DMS 273 treated with DMSO at 0.1 percent for 48 hours (cell line): ENCODE measurements at places on chromosomes 6 and 20.

GRCh38 chr20:17794400-17794799 is 94.6 kb downstream of the BANF2 start:
- DNase-seq = no peak

- DNase-seq = no peak
These were observed 246.7 kb downstream of the SOD2 start for GRCh38 chr6:159446340-159446739.

- DNase-seq = no peak
These were observed 43.1 kb downstream of the ANKEF1 start for GRCh38 chr20:10077886-10078285.

DNA sequence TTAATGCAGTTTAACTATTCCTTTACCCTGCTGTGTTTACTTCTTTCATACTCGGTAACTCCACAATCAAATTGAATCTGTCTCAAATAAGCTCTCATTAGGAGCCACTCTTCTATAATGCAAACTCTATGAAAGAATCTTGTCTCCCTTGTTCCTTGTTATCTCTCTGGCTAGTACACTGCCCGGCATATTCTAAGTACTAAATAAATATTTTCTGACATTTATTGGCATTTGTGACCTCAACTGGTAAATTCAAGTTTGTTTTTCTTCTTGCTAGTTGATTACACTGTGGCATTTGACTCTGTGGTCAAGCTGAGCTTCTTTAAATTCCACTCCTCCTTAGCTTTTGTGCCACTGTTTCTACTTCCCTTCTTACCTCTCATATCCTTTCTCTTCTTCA is 237.6 kb upstream of the KHDRBS2 start:
- no peak for DNase-seq

- DNase-seq = no peak
These were observed 12.5 kb upstream of the R3HDML start for GRCh38 chr20:44324343-44324742.

DNA sequence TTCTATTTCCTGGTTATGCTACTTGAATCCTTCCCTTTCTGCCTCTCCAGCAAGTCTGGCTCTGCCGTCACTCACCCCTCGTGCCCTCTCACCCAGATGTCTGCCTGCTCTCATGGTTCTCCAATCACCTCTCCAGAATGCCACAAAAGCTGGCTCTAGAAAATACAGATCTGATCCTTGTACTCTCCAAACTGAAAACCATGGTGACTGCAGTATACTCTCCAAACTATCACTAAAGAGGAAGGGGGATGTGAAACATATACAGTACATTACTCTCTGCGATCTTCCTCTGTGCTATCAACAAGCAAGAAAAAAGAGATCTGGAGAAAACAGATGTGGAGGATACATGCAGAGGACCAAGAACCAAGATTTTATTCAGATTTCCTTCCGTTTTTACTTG is 91.1 kb downstream of the ATXN1 start:
- DNase-seq = no peak

GRCh38 chr20:2462484-2462883 is 8.1 kb downstream of the SNRPB start:
- DNase-seq = no peak

GRCh38 chr20:60817891-60818290 is 434.2 kb upstream of the CDH4 start:
- no peak for DNase-seq

- no peak for DNase-seq
These were observed 580 bp upstream of the SYCP2 start for GRCh38 chr20:59933849-59934585.

DNA sequence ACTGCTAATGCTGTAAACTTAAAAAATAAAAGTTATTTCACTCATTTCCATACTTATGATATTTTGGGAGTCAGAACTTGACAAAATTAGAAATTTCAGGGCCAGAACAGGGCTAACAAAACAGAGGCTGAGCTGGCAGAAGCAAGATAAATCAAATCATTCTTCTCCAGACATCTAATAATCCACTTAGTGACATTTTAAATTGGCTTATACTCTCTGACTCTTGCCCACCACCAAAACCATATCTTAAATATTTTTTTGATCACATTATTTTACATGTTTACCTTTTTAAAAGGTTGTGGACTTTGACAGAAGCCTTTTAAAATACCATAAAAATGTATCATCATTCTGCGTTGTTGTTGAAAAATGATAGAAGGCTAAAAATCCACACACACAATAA is 116.5 kb downstream of the LMBRD1 start:
- DNase-seq = no peak

DNA sequence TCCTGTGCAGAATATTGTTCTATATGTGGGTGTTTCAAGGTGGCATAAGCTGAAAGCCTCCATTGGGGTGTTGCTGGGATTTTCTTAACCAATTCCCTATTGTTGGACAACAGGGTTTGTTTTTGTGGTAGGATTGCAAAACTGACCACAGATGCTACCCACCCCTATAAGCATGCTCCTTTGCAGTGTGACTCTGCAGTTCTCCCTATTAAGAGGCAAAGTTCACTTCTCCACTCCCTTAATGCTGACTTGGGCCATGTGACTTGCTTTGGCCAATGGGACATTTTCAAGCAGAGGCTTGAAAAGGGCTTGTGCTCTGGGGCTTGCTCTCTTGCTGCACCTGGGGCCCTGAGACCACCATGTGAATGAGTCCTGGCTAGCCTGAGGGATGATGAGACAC is 8.5 kb upstream of the ANGPT4 start:
- no peak for DNase-seq

GRCh38 chr6:160279850-160280249 is 21.2 kb upstream of the SLC22A2 start:
- no peak for DNase-seq

GRCh38 chr6:107064579-107065065 is 36.6 kb downstream of the MTRES1 start:
- DNase-seq = no peak

DNA sequence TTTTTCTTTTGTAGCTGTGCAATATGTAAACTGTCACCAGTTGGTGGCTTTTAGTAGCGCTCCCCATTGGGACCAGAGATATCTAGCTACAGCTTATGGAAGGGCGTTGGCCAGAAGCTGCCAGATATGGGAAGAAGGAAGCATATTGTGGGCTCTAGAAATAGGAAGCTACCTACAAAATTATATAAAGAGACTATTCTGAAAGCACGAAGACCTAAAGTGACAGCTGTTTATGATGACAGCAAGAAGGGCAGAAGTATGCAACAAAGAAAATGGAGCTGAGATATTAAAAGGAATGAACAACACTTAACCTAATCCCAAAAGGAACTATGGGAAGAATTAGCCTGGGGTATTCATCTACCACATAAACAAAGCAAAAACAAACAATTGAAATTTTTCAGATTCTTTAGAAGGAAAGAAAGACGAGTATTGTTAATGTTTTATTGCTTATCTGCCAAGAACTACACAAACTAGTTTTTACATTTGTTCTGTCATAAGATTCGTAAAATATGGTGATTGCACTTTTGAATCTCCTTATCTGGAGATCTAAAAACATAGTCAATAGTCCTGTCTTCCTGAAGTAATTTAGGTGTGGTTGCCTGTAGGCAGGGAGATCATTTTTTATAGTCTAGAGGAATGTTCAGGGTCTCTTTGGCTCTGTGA is 81.6 kb downstream of the NCOA7 start:
- DNase-seq = no peak

DNA sequence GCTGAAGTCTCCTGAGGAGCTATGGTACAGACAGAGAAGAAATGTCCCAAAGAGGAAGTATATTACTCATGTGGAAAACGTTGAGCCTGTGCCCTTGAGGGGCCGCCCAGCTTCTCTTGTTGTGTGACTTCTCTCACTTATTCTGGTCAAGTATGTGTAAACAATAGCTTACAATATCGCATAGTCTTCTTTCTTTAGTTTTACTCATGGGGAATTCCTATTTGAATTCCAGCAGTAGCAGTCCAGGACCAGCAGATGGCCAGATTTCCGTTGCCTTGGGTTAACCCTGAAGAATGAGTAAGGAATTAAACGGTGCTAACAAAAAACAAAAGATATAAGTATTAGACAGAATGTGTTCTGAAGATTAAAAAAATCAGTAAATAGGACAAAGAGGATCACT is 522.0 kb upstream of the GJE1 start:
- no peak for DNase-seq

GRCh38 chr20:8844179-8844578 is 224.7 kb upstream of the PLCB4 start:
- no peak for DNase-seq

- no peak for DNase-seq
These were observed 332.5 kb downstream of the CD83 start for GRCh38 chr6:14450133-14450504.

- no peak for DNase-seq
These were observed 22.2 kb downstream of the TNXB start for GRCh38 chr6:32086661-32087573.

- DNase-seq = no peak
These were observed 30.0 kb upstream of the ARHGAP18 start for GRCh38 chr6:129740013-129740412.

DNA sequence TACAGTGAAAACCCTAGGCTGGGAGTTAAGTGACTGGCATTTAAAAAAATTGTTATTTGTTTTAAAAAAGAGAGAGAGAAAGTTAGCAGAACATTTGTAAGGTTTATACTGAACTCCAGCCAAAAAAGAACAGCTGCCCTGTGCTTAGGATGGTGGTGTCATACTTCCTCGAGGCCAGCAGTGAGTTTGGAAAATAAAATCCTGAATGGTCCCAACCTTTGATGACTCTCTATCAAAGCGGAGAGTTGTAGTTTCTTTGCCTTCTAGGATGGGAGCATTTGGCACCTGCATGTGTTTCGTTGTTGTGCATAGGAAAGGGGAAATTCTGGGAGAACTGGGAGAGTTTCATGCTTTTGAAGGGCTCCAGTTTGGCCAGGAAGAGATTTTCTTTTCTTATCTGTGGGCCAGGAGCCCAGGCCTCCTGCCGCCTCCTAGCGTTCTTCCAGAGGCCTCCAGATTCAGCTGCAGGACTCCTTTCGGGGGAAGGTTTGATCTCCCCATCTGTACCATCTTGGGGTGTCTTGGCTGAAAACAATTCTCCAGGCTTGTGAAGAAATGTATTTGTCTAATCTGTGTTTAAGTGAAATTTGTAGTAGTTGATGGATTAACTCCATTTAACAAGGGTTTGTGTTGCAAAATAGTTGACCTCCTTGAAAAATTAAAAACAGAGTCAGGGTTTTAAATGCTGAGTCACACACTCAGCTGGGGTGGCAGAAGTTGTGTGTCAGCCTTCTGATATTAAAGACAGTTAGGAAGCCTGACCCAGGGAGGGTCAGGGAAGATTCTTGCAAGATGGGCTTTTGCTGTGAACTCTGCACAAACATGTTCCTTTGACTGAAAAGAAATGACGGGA is 63.4 kb downstream of the TXNDC5 start:
- DNase-seq = peak; percentile 32

GRCh38 chr6:113363866-113364265 is 493.3 kb upstream of the MARCKS start:
- no peak for DNase-seq

DNA sequence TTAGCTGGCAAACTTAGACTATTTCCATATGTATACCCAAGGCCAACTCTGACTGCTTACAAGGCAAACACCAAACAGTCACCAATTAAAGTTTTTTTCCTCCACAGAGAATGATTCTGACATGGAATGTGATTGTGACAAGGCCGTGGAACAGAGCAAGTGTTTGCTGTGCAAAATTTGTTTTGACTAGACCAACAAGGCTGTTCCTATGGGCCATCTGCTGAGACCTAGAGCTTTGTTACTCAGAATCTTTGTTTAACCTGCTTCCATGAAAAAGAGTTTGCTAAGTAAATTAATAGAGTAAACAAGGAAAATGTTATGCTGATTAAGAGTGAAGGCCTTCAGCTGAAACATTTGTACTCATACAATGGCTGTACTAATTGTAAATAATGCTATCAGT is 51.6 kb upstream of the IMPG1 start:
- no peak for DNase-seq

DNA sequence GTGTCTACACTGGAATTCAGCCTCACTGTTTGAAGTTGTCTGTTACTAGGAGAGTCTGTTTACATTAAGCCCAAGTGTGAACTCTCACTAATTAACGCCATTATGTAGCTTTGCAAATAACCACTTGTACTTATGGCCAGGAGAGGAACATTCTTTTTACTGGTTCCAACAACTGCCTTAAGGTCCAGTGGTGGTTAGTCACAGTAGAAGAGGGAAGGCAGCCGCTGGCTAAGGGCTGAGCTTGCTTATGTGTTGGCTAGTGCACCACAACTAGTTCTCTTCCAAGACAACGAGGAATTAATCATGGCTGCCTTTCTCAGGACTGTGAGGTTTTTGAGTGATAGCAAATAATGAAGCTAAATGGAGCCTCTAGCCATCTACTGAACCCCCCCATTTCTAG is 14.9 kb upstream of the SLC22A23 start:
- no peak for DNase-seq

- no peak for DNase-seq
These were observed 122.3 kb downstream of the PREX1 start for GRCh38 chr20:48705240-48706115.

DNA sequence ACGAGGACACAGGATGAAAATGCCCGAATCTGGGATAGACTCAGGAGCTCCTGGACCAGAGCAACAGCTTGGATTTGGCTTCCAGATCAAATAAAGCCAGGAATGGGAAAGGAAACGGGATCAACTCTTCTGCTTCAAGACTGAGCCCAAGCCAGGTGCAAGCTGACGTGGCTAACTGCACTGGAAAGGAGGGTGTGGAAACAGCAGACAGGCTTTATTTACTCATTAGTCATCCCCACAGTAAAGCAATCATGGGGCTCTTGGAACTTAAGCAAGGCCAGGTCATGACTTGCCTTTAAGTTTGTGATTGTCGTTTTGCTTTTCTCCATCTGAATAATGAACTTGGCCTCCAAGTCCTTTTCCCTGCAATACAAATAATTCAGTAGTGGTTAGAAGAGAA is 45.2 kb downstream of the KIF16B start:
- peak; percentile 74 for DNase-seq

DNA sequence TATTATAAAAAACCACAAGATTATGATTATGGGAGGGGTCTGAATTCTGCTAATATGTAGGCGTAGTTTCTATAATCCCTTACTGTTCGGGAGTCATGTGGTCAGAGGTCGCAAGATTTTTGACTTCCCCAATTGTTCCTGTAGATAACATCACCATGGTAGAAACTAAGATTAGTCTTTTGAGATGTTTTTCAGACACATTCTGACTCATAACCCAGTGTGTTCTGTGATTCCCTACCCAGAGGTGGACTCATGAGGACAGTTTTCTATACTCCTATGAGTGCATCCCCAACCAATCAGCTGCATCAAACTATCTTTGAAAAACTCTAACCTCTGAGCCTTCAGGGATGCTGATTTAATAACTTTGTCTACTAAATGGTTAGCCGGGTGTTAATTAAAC is 175.5 kb downstream of the RFPL4B start:
- no peak for DNase-seq

DNA sequence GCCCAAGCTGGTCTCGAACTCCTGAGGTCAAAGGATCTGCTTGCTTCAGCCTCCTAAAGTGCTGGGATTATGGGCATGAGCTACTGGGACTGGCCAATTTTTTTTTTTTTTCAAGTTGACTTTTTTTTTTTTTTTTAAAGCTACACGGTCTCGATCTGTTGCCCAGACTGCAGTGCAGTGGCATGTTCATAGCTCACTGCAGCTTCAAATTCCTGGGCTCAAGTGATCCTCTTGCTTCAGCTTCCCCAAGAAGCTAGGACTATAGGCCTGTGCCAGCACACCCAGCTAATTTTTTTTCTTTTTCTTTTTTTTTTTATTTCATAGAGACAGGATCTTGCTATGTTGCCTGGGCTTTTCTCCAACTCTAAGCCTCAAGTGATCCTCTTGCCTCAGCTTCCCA is 59.5 kb downstream of the NCOA3 start:
- no peak for DNase-seq
